Testis (tissue), 5 donors: ENCODE measurements at places on chromosomes 6 and 20. TPM values are rescaled to one million over a fixed set of nuclear protein-coding genes. Genes with fewer than 3 reads are reported as not detected.
A peak's percentile ranks its signal among the peaks of the same experiment; 100 is the strongest.

DNA sequence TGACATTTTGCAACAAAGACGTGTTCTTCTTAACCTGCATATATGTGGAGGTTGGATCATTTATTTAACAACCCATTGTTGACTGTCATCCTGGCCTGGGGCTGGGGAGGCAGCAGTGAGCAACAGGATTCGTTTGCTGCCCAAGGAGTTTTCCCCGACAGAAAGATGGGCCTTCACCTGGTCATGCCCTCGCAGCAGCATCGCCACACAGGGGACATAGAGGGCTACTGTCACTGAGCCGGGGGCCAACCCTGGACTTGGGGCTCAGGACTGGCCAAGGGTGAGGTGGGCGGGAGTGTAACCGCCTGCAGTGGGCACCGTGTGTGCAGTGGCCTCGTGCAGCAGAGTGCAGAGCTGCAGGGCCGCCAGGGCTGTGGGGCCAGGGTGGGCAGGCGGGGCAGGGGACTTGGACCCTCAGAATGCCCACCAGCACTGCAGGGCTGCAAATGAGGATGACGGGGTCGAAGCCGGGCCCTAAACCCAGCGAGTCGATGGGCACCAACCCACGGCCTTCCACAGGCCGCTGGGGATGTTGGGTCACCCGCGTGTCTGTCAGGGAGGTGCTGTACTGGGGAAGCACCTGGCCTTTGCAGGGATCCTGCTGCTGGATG is 11.8 kb downstream of the DUSP22 start:
- no peak for DNase-seq

GRCh38 chr6:166633732-166634535 is 6.9 kb upstream of the RPS6KA2 start:
- no peak for DNase-seq

- DNase-seq: no peak
These were observed 61.4 kb downstream of the SYTL3 start for GRCh38 chr6:158711264-158711663.

DNA sequence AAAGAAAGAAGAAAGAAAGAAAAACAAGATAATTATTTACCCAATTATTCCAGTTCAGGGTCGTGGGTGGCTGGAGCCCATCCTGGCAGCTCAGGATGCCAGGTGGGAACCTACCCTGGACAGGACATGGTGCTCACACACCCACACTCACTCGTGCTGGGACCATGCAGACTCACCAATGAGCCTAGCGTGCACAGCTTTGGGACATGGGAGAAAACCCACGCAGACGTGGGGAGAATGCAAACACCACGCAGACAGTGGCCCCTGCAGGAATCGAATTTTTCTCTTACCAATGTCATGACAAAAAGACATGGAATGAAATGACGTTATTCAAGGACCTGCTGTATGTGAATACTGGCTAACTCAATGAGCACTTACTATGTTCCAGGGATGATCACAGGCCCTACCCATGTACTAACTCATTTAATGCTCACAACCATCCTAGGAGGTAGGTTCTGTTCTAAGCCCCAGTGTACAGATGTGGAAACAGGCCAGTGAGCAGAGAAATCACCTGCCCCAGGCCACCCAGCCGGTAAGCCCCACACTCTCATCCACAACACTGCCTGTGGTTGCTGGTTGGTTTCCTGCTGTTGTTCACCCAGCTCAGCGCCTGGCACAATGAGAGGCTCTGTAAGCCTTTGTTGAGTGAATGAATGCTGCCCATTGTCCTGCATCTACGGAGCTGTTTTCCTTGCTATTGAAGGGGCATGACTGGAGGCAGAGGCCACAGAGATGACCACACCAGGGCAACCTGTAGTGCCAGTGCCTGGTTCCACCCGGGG is 6.8 kb upstream of the PI16 start:
- DNase-seq: no peak

- no peak for DNase-seq
These were observed 27.8 kb upstream of the KIF16B start for GRCh38 chr20:16601047-16601446.

DNA sequence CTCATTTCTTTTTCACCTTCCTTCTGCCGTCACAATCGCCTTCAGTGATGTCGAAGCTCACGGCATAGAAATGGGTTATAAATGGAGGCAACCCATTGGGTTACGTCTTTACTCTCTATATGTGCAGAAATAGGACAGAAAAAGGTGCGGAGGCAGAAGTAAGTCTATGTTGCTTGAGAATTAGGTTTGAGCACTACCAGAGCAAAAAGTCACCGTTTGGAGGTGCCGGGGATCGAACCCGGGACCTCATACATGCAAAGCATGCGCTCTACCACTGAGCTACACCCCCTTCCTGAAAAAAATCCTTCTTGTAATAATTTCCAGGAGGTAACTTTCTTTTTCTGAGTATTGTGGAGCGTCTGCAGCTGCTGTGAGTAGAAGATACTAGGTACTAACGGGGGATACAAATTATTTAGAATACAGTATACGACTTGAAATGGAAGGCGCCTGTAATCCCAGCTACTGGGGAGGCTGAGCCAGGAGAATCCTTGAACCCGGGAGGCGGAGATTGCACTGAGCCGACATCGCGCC is 134.2 kb downstream of the TRIM27 start:
- DNase-seq: no peak

Gene NT5E
- 33.8 TPM for total RNA-seq

GRCh38 chr6:25499615-25500235 is 152.3 kb upstream of the SCGN start:
- no peak for DNase-seq

GRCh38 chr20:57943950-57944349 is 234.1 kb upstream of the PMEPA1 start:
- no peak for DNase-seq

Gene CST4
- not detected for total RNA-seq

Gene KIFC1
- total RNA-seq: 19.8 TPM

Gene KIAA1586
- total RNA-seq: 11.0 TPM

DNA sequence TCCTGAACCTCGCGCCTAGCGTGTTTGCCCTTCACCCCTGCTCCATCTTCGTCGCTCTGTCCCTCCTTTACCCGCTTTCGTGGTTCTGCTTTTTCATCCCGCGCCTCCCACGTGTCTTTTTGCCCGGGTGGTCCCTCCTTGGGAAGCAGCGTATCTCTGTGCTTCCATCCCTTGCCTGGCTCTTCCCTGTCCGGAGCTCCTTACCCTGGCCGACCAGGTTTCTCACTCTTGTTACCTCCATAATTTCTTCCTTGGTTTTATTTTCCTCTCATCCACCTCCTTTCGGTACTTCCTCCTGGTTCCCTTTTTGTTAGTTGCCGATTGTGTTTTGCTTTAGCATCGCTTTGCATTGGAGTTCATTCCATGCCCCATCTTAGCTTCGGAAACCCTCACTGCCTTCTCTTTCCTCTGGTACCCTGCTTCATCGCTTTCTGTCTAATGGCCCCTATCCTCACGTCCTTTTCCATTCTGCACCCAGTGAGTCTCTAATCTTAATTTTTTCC is 735 bp downstream of the FAM135A start:
- peak; percentile 30 for DNase-seq

DNA sequence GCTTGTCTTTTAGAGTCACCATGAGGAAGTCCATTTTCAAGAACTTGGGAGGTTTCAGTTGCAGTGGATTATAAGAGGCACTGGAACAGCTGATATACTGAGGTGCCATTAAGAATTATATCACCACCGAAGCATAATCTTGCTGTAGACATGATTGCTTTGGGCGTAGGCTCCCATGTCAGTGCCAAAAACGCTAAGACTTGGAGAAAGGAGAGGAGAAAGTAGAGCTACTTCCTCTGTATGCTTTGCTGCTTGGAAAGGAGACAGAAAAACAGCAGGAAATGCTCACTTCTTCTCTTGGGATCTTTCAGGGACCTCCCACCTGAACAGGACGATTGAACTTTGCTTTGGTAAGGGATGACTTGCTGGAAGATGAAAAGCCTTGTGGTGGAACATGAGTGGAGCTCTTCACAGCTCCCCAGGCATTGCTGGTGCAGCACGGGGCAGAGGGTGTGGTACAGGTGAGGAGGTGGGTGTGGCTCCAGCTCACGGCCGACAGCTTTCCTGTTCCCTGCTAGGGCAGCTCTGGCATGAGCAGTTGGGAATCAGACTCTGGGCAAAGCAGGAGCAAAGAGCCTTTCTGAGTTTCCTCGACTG is 190.4 kb upstream of the JAG1 start:
- DNase-seq: peak; percentile 18

Gene KHDC1L
- total RNA-seq: 3.5 TPM

- DNase-seq: no peak
These were observed 86.4 kb upstream of the TENT5A start for GRCh38 chr6:81838724-81839426.

Gene CAGE1
- 14.9 TPM for total RNA-seq

DNA sequence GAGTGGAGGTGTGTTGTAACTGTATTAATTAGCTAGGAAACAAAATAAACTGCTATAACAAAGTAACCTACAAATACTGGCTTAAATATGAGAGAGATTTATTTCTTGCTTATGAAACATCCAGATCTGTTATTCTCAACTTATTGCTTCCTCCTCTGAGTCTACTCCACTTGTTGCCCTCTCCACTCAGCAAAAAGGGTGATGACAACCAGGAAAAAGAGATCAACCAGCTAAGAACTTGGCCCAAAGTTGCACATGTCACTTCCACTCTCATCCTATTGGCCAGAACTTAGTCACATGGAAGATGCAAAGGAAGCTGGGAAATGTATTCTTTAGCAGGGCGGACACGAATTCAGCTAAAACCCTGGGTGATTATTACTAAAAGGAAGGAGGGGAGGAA is 5.2 kb upstream of the TP53RK start:
- no peak for DNase-seq

Gene BPIFB3
- 0.74 TPM for total RNA-seq
